ENCODE measurements at places on chromosomes 5 and 9.

GRCh38 chr5:178213748-178214151 lies 9.4 kb downstream of the HNRNPAB start:
- DNase-seq, result no peak

DNA sequence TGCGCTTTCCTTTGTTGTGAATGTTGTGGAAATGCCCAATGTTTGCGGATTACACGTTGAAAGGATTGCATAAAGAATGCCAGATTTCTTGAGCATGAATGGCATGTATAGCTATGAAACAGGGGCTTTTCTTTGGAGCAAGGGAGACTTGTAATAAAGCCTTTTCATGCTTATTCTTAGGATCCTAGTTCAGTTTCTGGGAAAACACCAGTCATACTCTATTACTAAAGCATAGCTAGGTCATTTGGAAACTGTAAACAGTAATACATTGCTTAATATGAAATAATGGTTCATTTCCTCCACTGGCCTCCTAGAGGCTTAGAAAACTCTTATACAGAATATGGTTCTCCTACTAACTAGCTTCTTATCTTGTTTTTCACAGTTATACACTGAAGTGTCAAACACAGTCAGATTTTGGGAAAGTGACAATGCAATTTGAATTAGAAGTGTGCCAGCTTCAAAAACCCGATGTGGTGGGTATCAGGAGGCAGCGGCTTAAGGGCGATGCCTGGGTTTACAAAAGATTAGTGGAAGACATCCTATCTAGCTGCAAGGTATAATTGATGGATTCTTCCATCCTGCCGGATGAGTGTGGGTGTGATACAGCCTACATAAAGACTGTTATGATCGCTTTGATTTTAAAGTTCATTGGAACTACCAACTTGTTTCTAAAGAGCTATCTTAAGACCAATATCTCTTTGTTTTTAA lies 104.2 kb downstream of the MELK start:
- DNase-seq, result no peak

DNA sequence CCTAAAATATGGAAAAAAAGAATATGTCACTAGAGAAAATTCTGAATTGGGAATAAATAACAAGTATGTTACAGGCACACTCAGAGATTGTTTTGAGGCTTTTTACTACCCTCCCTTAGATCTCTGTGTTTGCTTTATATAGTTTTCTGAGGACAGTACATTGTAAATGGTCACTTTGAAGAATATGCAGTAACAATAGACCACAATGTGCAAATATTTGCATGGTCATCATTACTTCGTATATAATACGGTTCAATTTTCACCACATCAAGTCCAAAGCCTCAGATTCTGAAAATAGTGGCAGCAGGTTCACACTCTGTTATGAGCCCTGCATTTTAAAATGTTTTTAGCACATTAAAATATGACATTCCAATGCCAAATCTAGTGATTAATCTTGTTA lies 238.6 kb downstream of the ADAMTS6 start:
- DNase-seq, result no peak

DNA sequence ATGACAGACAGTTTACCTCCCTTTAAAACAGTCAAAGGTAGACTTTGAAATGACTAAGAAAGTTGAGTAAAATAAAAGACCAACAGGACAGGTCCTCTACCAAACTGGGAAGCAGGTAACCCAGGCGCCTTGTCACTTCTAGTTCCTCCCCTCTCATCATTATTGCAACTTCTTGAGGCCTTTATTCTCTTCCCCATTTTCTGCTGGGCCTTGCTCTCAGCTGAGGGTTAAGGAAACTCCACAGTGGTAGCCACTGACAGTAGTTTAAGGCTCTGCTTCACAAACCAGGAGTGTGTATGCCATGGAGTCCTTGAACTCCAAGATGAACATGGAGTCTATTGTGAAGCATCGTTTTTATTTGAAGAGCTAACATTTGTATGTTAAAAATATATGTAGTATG lies 36.9 kb upstream of the TCERG1 start:
- DNase-seq, result no peak

DNA sequence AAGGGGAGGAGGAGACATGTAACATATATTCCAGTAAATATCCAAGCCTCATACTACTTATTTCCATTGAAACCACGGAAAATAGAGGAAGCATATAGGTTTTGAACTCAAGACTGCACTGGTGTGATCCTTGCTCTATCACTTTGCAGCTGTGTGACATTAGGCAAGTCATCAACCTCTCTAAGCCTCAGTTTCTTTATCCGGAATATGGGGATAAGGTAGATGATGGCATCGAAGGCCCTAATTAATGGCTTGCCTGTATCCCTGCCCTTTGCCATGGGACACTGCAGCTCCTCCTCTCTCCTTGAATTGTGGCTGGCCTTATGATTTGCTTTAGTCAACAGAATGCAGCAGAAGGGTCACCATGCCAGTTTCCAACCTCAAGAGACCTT lies 6.9 kb downstream of the SHB start:
- DNase-seq, result no peak

DNA sequence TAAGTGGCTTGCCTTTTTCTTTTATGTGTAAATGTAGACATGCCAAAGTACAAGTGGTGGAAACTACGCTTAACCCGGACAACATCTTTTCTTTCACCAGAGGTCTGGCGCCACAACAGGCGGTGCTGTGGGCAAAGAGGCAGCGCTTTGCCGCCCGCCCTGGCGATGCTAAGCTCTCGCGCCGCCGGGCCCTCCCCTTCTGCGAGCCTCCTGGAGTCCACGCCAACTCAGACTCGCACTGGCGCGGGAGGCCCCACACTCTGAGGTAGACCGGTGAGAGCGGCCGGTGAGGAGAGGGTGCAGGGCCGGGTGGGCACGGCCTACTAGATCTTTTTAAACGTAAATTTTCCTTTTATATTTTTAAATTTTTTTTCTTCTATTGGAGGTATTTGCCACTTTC lies 2253.1 kb upstream of the C9orf72 start:
- DNase-seq, result no peak

DNA sequence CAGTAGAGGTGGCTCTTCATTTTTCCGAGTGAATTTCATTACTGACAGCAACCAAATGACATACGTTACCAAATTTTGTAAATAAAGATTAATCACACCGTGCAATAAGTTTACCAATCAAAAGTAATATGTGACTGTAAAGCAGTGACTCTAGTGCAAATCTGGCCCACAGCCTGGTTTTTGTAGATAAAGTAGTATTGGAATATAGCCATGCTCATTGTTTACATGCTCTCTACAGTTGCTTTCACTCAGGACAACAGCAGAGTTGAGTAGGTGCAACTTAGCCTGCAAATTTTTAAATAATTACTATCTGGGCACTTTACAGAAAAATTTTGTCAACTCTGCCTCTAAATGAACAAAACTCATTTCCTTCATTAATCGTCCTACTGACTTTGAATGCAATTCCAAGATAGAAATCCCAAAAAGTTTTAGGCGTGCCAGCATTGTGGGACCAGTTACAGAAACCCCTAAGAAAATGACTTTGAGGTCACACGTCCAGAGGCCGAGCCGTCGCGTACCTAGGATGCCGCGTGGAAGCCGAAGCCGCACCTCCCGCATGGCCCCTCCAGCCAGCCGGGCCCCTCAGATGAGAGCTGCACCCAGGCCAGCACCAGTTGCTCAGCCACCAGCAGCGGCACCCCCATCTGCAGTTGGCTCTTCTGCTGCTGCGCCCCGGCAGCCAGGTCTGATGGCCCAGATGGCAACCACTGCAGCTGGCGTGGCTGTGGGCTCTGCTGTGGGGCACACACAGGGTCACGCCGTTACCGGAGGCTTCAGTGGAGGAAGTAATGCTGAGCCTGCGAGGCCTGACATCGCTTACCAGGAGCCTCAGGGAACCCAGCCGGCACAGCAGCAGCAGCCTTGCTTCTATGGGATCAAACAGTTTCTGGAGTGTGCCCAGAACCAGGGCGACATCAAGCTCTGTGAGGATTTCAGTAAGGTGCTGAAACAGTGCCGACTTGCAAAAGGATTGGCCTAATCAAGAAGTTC lies 180.7 kb upstream of the TLE4 start:
- no peak for DNase-seq

GRCh38 chr9:121851641-121852091 lies 200.2 kb downstream of the DAB2IP start:
- no peak for DNase-seq

GRCh38 chr9:967903-968641 lies 8.4 kb upstream of the DMRT3 start:
- DNase-seq, result no peak

GRCh38 chr9:1300941-1301340 lies 250.8 kb downstream of the DMRT2 start:
- no peak for DNase-seq

- DNase-seq, result no peak
Measured at GRCh38 chr5:126364206-126364902, 58.9 kb upstream of the GRAMD2B start.

GRCh38 chr5:163660486-163660885 lies 155.1 kb downstream of the MAT2B start:
- no peak for DNase-seq

GRCh38 chr5:168156170-168156569 lies 135.3 kb upstream of the WWC1 start:
- DNase-seq, result no peak

DNA sequence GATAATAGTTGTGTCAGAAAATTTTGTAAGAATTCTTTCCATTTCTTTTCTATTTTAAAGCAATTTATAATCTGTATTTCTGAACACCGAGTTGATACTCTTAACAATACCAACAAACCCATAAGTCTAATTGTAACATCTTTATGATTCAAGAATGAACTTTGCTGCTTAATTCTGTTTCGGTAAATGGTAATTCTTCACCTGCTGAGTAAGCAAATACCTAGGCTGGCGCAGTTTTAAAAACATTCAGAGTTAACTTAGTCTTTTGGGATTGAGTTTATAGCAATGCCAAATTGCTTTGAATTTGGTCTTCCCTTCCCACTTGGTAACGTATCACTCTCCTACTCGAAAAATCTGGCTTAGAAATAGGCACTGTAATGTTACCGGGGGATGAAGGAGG lies 223.0 kb downstream of the MARCHF11 start:
- no peak for DNase-seq

GRCh38 chr9:116350213-116350612 lies 196.6 kb downstream of the PAPPA start:
- DNase-seq, result no peak
